Activated CD4-positive, alpha-beta T cell treated with anti-CD3 and anti-CD28 coated beads, Interleukin-2, amount 10 ng/mL, durations not matched to agents 24 days and 14 days (primary cell): ENCODE measurements at places on chromosomes 5 and 9. TPM values are rescaled to one million over a fixed set of nuclear protein-coding genes. Genes with fewer than 3 reads are reported as not detected.

DNA sequence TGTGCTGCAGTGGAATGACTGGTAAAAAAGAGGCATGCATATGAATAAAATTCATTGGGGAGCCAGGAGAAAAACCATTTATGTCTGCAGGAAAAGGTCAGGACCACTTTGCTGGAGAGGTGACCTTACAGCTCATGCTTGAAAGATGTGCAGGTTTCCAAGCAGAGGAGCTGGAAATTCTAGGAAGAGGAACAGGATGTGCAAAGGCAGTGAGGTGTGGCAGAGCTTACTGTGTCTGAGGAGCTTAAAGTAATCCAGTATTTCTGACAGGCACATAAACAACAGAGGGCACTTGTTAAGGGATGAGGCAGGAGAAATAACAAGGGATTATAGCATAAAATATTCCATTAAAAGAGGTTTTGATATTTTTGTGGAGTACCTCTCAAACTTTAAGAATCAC lies 203.2 kb downstream of the CD180 start:
- DNase-seq, result peak; percentile 52

The LCN10 gene
- 1.1 and 1.7 TPM in 2 replicates for total RNA-seq

GRCh38 chr9:111068771-111069170 lies 30.5 kb upstream of the LPAR1 start:
- no peak for DNase-seq

DNA sequence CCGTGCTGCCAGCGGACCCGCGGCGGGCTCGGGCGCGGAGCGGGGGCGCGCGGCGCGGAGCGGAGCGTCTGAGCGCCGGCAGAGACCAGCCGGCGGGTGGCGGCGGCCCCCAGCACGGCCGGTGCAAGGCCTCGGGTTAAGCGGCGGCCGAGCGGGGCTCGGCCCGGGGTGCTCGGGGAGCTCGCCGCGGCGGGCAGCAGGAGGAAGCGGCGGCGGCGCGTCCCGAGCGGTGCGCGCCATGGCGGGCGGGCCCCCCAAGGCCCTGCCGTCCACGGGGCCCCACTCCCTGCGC lies 150 bp downstream of the SNX30 start:
- no peak for DNase-seq

DNA sequence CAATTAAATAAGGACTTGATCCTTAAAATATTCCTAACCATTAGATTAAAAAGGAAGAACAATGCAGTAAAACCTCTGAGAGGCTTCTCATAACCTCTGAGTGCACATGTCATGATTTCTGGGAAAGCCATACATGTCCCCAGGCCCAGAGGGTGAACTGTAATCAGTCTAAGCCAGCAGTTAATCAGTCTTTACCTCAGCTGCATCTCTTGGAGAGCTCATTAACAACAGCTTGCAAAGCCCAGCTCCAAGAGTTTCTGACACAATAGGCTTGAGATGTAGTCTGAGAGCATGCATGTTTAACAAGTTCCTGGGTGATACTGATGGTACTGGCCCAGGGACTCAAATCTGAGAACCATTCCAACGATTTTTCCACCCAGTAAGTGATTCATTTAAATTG lies 392.1 kb downstream of the DNAH5 start:
- DNase-seq, result no peak

DNA sequence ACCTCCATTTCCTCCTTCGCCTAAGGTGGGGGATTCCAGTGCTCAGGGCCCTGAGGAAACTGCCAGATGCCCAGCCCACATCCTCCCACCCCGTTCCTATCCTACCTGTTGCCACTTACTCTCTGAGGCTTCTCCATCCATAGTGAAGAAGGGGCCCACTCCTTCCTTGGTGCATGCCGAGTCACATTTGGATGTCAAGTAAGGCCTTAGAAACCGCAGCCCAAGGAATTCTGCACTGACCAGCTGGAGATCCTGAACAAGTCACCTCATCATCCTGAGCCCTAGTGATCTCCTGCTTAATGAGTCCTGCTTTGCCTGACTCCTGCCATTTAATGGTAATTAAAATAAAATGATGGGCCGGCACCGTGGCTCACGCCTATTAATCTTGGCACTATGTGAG lies 6.7 kb upstream of the TNIP1 start:
- DNase-seq, result no peak
